ENCODE measurements at places on chromosomes 16 and 17.

GRCh38 chr16:85101956-85102630, 10.2 kb downstream of the CIBAR2 start:
- no peak for DNase-seq

- no peak for DNase-seq
Observed at GRCh38 chr17:64183815-64184214, 53.9 kb upstream of the ERN1 start.

DNA sequence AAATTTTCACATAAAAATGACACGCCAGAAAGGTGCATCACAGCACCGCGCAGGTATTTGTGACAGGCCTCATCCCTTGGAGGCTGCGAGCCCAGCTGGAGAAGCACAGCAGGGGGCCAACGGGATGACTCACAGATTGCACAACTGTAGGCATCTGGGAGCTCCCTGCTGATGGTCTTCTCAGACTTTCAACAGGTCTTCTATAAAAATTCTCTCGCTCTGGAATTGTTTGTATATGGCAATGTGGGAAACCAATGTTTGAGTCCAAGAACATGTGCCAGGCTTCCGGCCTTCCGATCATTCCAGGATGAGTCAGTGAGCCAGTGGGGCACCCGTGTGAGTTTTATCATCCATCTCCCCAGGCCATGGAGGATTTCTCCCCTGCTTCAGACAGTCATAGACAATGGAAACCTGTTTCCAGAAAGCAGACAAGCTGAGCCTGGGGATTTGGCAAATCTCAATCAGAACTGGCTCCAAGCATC, 24.1 kb upstream of the ADORA2B start:
- DNase-seq: no peak

DNA sequence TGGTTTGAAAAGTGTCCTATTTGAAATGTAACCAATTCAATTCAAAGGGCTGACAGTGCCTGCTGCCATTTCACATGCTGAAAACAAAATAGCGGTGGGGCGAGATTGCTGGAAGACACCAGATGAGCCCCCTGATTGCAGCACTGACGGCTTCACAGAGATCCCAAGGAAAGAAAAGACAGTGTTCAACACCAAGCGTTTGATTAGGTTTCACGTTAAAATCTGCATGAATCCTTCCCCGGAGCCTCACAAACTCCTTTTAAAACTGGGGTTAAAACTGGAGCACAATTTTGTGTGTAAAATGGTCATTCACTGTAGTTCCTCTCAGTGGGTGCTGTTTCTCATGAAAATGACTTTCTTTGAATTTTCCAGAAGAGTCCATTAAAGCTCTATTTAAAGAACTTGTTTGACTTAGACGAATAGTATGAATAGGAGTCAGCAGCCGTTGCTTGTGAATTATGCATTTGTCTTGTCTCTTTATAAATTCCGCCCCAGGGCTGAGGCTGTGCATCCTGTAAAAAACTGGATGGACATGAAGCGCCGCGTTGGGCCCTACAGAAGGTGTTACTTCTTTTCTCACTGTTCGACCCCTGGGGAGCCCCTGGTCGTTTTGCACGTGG, 8.8 kb downstream of the MLYCD start:
- DNase-seq: no peak

- no peak for DNase-seq
Observed at GRCh38 chr17:49977463-49978389, 8.7 kb downstream of the DLX4 start.

- DNase-seq: no peak
Observed at GRCh38 chr16:88924834-88925539, 52.0 kb downstream of the CBFA2T3 start.
